Thoracic aorta (tissue), 2 donors: ENCODE measurements at places on chromosomes 16 and 17.

DNA sequence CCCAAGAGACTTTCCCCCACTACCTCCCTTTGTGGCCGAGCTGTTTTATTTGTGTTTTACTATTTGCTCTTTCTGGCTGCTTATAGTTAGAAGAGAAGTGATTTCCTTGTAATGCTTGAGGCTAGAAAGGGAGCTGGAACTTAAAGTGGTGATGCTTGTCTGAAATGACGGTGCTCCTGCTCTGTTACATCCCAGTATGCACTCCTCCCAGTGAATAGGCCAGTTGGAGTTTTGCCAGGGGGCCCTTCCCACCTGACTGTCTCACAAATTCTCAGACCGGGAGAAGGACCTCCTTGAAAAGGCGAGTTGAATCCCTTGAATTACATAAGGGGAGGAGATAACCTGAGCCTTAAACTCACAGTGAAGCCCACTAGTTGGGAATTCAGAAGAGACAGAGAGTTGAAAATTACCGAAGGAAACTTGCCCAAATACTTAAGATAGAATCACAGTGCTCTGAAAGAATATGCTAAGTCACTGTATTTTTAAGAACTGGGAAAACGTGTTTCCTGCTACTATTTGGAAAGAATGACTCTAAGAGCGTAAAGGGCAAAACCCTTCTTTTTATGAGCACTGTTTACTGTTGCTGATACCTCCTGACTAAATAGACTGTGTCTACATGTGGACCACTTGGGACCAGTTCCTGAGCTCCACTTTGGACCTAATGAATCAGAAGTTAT lies 84.7 kb upstream of the CLEC3A start:
- DNase-seq = no peak

DNA sequence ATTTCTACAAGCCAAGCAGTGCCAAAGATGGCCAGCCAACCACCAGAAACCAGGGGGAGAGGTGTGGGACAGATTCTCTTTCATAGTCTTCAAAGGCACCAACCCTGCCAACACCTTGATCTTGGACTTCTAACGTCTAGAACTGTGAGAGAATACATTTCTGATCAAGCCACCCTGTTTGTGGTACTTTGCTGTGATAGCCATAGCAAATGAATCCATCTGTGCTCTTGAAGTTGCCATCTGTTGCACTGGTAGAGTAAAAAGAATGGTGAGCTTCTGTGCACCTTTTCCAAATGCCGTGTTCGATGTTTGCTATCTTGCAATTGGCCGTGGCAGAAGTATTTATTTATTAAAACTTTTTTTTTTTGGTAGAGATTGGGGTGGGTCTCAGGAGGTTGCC lies 16.7 kb upstream of the ADGRG1 start:
- no peak for DNase-seq

GRCh38 chr16:52874042-52874441 lies 178.7 kb downstream of the CHD9NB start:
- DNase-seq = no peak

- DNase-seq = no peak
Observed at GRCh38 chr17:29716566-29716965, 93.9 kb upstream of the CORO6 start.

DNA sequence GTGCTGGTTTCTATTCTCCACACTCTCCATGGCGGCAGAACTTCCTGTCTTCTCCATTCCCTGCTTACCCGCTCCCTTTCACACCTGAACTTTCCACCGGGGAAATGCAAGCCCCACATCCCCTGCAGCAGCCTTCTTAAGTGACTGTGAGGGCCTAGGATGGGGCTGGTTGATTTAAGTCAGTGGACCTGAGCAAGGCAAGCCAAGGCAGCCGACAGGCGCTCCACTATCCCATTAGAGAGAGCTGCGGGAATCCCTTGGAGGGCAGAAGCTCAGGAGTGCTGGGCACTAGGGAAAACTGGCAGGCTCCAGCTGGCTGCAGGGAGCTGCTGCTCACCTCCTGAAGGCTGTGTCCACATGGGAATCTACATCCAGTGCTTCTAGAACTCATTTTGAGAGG lies 36.1 kb upstream of the SLC25A19 start:
- DNase-seq = no peak

DNA sequence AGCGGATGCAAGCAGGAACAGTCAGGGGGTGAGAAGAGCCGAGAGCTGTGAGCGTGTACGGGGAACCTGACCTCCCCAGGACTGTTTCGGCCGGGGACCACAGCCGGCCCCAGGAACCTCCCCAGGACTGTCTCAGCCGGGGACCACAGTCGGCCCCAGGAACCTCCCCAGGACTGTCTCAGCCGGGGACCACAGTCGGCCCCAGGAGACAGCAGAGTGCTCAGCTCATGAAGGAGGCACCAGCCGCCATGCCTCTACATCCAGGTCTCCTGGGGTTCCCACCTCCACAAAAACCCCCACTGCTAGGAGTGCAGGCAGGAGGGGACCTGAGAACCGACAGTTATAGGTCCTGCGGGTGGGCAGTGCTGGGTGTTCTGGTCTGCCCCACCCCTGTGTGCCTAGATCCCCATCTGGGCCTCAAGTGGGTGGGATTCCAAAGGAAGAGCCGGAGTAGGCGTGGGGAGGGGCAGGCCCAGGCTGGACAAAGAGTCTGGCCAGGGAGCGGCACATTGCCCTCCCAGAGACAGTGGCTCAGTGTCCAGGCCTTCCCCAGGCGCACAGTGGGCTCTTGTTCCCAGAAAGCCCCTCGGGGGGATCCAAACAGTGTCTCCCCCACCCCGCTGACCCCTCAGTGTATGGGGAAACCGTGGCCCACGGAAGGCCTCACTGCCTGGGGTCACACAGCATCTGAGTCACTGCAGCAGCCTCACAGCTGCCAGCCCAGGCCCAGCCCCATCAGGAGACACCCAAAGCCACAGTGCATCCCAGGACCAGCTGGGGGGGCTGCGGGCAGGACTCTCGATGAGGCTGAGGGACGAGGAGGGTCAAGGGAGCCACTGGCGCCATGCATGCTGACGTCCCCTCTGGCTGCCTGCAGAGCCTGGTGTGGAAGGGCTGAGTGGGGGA lies 4.3 kb downstream of the RHBDF1 start:
- no peak for DNase-seq

DNA sequence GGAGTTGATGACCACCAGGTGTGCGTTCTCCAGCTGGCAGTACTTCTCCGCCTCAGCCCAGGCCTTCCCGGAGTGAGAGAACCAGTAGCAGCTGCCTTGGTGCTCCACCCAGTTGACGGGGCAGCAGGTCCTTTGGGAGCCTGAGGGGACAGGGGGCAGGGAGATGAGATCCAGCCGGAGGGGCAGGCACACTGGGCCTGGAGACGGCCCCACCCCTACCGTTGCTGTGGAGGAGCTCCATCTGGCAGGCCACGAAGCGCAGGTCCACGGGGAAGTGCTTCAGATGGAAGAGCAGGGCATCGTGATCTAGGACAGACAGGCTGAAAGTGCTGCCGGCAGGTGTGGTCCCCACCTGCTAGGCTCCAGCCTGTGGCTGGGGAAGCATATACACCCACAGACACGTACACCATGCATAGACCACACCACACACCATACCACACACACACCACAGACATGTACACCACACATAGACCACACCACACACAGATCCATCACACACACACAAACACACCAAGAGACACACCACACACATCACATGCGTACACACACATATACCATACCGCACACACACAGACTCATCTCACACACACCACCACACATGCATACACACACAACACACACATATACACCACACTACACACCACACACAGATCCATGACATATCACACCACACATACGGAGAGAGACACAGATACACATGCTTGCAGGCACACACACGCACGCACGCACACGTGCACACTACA lies 7.4 kb downstream of the ASGR2 start:
- no peak for DNase-seq

GRCh38 chr16:1752853-1753252 lies 18.5 kb downstream of the NME3 start:
- DNase-seq = no peak

- no peak for DNase-seq
Observed at GRCh38 chr17:5544115-5544514, 40.2 kb downstream of the NLRP1 start.
